Skeletal muscle cell (primary cell): ENCODE measurements at places on chromosomes 2 and 18.

DNA sequence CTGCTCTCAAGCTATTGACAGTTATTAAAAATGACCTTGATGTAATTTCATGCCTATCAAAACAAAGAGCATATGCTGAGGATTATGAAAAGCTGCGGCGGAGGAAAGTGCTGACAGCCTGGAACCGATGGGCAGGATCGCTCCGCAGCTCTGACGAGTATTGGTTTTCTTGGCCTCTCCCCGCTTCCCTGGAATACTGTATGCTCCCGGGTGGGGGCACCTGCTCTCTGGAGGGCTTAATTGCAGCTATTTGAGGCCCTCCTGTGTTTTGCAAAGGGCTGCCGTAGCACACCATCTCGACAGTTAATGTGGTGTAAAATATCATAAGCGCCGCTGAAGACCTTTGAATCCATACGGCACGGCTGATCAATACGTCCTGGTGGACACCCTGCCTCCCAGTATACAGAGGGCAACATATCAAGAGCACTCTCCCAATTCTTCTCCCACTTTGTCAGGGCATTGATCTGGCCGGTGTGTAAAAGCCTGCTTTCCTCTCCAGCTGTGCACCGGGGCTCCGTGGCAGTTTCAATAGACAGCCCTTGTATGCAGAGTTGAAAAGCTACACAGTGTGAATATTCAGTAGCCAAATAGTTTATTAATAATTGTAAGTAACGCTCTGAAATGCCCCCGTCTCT lies 662.4 kb downstream of the GALR1 start:
- DNase-seq: no peak

DNA sequence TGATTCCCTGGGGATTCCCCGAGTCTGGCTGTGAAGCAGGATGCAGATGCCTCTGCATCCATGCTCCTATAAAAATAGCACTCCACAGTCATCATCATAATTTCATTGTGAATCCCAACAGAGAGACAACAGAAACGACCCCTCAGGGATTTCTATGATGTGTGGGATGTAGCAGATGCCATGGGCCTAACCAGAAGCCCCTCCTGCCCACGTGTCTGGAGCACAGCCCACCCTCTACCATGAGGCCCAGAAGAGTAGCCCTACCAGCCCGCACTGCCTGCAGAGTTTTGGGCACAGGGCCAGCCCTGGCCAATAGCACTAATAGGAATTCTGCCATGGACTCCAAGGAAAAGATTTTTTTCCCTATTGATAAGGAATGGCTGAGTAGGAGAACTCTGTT lies 66.6 kb downstream of the GYPC start:
- DNase-seq: no peak

DNA sequence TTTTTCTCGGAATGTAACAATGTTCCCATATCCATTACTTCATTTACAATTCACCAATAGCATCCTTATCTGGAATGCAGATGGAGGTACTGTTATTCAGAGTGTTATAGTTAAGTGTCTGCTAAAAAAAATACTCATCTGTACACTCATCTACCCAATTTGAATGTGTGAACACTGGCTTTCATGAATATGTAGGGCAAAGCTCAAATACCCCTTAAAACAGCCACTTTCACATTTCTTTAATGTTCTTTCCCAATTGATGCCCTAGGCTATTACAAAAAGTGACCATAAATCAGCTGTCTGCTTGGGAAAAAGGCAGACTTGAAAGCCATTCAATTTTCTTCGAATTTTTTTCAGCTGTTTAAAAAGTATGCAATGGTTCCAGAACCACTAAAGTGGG lies 796.3 kb upstream of the FSHR start:
- DNase-seq: no peak

- DNase-seq: peak; percentile 5
Measured at GRCh38 chr18:39238981-39239660, 1673.5 kb upstream of the CELF4 start.

DNA sequence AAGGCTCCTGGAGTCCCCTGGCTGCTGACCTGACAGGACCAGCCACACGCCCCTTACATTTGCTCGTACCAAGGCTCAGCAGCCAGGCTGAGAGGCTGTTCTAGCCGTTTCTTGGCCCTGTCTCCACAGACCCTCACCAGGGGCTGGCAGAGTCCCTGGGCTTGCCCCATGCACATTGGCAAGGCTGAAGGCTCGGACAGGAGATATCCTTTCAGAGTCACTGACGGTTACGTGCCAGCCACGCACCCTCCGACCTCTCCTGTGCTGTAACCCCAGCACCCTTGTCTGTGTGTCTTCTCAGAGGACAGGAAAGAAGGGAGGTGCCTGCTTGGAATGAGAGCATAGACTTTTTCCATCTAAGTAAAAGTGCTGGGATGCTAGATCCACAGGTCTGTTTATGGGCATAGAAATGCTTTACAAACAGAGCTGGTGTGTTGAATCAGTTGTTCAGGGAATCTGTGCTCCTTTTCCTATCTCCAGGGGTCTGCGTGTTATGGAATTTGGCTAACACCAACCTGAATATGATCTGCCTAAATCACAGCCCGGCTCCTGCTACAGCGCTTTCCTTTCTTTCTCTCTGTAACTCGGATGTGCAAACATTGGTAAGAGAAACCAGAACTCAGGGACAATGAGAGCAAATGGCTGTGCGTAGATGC lies 41.0 kb downstream of the COPS8 start:
- DNase-seq: no peak

DNA sequence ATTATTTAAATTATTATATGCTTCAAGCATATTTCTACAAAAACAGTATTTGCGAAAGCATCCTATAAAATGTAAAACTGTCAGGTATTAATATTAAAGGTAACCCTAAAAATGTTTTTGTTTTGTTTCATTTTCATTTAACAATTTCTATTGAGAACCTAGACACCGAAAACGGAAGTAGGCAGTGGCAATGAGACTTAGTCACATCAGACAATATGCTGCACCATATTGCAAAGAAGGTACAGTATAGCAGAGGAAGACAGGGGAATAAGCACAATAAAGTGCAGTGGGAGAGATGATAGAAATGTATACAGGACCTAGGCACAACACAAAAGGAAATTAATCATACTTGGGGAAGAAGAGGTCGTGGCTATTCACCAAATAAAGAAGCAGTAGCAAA lies 12.2 kb downstream of the SCN1A start:
- DNase-seq: no peak

- no peak for DNase-seq
Measured at GRCh38 chr2:128626760-128627511, 308.3 kb upstream of the HS6ST1 start.
